Amygdala (tissue), 56 donors: ENCODE measurements at places on chromosomes 16 and 17.

DNA sequence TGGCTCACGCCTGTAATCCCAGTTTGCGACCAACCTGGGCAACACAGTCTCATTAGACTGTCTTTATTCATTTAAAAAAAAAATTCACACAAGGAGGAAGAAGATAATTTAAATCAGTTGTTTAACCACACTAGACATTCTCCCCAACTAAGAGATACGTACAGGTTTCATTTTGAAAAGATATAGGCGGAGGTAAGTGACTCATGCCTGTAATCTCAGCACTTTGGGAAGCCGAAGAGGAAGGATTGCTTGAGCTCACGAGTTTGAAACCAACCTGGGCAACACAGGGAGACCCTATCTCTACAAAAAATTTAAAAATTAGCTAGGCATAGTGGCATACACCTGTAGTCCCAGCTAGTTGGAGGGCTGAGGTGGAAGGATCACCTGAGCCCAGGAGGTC is 5.3 kb downstream of the CMTM4 start:
- DNase-seq: no peak

DNA sequence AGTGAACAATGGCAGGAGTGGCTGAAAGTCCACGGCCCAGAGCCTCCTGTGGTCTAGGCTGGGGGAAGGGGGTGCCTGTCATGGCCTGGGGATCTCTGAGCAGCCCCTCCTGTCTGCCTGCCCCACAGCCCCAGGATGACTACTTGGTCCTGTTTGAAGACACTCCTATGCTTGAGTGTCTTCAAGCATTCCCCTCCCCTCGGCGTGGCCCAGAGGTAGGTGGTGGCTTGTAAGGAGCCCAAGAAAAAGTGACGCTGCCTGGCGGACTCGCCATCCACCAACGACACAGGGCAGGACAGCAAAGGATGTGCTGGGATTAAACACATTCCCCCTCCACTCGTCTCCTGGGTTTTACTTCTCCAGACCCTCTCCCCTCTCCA is 5.7 kb downstream of the SULT1A1 start:
- no peak for DNase-seq

- DNase-seq: no peak
These were observed 38.2 kb downstream of the MAF start for GRCh38 chr16:79562166-79562823.

DNA sequence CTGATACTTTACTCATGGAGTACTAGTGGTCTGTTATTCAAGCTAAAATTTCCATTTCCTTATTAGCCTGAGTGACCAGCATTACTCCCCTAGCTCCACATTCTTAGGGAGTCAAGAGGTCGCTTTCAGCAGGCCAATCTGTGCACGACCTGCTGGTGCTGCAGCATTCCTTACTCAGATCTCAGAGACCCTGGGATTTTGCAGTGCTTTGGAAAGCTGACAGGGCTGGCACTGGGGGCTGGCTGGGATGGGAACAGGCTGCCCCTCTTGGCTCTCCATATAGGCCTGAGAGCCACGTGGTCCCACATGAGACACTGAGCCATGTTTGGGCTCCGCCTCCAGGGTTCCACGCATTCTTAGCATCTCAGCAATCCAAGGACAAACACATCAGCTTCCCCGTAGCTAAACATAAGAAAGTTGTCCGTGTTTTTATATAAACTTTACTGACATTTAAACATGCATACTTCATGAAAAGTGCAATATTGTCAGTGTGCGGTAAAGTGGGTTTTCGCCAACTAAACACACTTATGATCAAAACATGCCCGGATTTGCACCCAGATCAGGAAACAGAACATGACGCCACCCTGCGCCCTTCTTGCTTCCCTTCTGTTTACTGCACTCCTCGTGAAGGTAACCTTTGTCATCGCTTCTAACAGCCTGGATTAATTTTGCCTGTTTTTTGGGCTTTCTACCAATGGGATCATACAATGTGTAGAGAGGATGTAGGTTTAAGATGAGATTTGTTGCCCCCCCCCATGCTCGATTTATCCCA is 254.5 kb upstream of the CACNG5 start:
- no peak for DNase-seq
